ENCODE measurements at places on chromosomes 11 and 22. TPM values are rescaled to one million over a fixed set of nuclear protein-coding genes. Genes with fewer than 3 reads are reported as not detected.

GRCh38 chr22:24417901-24418641 is 9.3 kb upstream of the ADORA2A start:
- no peak for DNase-seq

DNA sequence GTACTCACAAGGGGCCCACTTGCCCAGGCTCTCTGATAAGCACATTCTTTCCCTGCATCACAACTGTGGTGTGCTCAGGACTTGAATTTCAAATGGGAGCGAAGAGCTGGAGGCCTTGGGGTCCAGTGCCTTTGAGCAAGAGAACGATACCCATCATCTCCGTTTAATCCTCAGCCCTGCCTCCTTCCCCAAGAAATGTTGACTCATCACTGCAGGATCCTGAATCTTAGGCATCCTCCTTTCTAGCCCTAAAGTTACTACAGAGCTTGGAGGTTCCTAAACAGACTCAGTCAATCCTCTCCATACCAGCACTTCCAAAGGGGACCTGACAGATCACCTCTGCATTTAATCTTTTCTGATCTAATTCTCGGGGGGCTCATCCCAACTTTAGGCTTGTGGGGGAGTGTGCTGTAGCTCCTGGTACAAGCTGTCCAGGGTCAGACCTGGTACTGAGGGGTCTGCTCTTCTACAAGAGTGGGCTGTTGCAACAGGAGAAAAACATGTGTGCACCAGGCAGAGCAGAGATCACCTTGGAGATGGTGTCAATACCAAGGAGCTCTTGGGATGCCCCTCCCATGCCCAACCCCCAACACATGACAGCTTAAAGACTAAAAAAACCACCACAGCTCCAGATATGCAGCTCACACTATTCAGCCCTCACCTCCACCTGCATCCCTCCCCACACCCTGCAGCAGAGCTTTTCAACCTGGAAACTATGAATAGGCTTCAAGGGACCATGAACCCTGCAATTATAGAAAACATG is 3.9 kb upstream of the PRG2 start:
- DNase-seq: no peak

Gene MUS81
- total RNA-seq: 23.8 TPM

Gene IL10RA
- total RNA-seq: 0.28 TPM

Data from hepatocyte (in vitro differentiated cells).